ENCODE measurements at places on chromosomes 7 and 10.

DNA sequence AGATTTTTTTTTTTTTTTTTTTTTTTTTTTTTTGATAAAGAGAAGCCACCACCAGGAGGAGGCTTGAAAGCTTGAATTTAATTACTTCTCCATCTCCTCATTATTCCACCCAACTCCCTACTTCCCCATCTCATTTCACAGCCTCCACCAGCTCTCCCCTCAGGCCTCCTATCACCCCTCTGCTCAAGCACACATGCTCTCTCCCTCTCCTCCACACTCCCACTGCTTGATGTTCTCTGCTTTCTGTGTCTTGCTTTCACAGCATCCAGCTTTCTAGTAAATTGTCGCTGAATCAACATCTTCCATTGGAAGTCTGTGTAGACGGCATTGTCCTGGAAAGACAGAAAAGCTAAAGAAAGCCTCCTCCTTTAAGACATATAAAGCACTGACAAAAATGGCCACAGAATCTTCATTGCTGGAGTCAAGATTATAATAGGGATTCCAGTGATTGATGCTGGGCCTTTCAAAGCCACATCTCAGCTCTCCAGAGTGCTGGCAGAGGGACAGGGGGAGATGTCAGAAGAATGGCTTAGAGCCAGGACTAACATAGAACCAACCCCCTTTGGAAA, 58.3 kb downstream of the DOCK4 start:
- no peak for DNase-seq

GRCh38 chr10:78812571-78813318, 256.0 kb upstream of the ZMIZ1 start:
- no peak for DNase-seq

DNA sequence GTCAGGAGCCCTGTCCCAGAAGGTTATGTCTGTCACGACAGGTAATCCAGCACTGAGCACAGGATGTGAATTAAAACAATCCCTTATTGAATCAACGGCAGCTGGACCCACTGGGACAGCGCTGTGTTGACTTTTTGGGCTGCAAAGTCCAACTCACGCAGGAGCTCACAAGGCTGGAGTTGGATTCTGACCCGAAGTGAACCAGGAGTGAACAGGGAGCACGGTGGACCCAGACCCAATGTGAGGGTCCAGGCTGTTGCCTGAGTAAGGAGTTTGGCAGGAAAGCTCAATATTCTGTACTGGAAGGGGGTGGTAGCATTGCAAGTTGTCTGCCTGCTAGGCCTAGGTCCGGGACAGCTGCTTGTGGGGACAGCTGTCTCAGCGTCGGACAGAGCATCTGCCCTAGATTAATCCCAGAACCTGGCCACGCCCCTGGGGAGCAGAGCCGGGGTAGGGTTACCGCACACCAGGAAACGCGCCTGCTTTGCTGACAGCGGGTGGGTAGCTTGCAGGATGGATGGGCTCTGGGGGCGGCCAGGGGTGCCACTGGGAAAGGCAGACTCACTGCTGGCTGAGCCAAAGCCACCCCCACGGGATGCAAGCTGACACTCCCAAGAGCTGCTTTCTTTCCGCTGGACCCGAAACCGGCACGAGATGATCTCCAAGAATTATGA, 24.0 kb downstream of the COL26A1 start:
- no peak for DNase-seq

DNA sequence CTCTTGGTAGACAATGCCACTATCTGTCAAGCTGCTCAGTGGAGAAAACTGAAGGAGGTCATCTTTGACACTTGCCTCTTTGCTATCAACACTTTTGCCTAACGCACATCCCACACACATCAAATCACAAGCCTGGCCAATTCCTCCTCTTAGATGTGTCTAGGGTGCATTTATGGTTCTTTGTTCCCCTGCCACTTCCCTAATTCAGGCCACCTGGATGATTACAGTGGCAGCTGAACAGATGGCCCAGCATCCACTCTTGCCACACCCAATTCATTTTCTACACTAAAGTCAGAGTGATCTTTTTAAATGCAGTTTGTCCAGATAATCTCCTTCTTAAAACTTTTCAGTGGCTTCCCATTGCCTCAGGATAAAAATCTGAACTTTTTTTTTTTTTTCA, 58.6 kb downstream of the LAMB4 start:
- no peak for DNase-seq

GRCh38 chr10:120456626-120457430, at the start of gene PLPP4:
Gene PLPP4, plus strand, starts transcription at chr10:120457227. Its CDS starts 79 bp downstream, at chr10:120457306.
- DNase-seq = no peak

- DNase-seq = no peak
These were observed 35.9 kb downstream of the TCF7L2 start for GRCh38 chr10:112985690-112986543.

DNA sequence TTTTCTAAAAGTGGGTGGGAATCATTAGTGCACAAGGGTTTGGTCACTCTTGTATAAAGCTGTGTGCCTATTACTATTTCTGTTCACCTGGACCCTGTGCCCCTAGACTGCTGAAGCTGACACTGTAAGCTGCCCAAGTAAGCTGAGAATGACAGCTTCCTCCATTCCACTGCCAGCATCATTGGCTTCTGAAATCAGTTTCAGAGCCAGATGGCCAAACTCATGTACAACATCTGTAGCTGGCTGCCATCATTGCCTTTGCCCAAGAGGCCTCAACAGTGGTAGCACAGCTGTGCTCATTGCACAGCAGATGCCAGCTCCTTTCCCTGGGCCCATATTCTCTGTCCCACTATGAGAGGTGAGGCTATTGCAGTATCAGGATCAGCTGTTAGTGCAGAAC, 165.7 kb downstream of the CPEB3 start:
- DNase-seq = no peak

DNA sequence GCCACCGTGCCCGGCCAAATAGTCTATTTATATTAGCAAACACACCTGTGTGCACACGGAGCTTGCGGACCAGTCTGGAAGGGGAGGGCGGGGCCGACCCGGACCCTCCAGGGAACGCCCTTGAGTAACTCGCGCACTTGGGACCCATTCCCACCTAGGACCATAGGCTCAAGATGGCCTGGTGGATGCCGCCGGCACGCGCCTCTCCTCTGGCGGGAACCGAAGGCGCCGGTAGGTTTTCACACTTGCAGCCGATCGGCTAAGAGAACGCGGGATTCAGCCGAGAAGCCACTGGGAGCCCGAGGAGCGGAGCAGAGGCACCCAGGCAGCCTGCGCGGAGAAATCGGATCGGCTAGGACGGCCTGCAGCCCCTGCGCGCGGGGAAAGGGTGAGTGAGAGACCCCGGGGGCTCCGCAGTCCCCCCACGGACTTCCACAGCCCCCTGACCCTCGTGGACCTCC, 18.9 kb downstream of the IFT22 start:
- no peak for DNase-seq

DNA sequence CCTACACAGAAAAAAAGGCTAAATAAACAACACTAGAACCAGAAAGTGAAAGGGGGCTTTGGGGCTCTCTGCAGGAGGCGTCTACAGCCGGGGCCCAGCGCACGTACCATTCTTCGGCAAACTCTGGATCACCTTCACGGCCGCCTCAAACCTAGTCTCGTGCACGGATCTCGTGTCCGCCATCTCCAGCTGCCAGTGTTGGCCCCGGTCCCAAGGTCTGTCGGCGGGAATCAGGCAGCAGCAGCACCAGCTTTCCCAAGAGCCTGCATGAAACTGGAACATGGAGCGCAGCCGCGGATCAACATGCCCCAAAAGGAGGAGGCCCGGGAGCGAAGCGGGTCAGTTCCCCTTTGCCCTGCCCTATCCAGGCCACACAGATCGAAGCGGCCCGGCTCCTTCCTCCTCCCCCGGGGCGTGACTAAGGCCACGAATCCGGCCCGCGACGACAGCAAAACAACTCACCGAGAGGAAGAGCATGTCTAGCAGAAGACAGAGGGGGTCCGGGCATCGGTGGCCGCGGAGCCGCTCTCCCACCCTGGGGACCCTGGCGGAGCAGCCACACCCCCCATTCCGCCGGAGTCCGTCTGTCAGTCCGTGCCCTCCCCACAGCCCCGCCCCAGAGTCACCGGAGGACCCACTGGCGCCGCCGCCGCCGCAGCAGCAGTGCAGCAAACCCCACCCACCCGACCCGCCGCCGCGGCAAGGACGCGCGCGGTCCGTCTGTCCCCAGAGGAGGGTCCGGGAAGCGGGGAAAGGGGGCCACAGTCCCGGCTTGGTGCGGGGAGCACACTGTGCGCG, at the start of gene ACBD5:
Gene ACBD5, minus strand, starts transcription at position 586 of the 798 bp plus-strand sequence. Its CDS starts 109 bp downstream, at position 477.
- peak; percentile 30 for DNase-seq

GRCh38 chr7:31935124-31936054, 134.8 kb downstream of the PDE1C start:
- no peak for DNase-seq

GRCh38 chr10:94000638-94001415, 7.1 kb downstream of the PLCE1 start:
- no peak for DNase-seq

- no peak for DNase-seq
These were observed 20.6 kb downstream of the HTR5A start for GRCh38 chr7:155090684-155091083.

DNA sequence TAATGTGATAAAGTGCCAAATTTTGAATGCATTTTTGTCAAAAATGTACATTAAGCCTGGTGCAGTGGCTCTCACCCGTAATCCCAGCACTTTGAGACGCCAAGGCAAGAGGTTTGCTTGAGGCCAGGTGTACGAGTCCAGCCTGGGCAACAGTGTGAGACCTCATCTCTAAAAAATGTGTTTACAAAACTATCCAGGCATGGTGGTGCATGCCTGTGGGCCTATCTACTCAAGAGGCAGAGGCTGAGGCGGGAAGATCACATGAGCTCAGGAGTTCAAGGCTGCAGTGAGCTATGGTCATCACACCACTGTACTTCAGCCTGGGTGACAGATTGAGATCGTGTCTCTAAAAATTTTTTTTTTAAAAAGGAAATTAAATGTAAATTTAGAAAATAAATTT, 18.5 kb upstream of the MGMT start:
- no peak for DNase-seq

DNA sequence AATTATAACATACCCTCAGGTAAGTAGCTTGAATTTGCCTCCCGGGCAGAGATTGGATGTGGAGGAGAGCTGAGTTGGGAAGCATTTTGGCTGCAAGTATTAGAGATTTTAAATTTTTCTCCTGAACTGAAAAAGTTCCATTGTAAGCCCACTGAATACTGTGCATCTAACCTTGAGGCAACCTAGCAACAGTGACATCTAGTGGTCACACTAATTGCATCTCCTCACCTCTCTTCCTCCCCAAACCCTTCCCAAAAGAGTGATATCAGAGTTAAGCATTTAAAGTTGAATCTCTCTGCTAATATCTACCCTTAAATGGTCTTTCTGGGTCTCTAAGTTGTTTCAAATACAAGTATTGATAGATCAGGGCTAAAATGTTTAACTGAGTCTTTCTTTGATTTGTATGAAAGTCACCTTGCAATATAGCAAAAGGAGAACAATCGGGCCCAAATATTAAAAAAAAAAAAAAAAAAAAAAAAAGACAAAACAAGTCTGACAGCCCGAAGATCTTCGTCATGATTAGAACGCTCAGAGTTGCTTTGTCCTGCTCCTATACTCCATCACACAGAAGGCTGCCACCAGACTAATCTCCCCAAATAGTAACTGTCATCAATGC, 40.4 kb upstream of the DLX5 start:
- DNase-seq = peak; percentile 38

DNA sequence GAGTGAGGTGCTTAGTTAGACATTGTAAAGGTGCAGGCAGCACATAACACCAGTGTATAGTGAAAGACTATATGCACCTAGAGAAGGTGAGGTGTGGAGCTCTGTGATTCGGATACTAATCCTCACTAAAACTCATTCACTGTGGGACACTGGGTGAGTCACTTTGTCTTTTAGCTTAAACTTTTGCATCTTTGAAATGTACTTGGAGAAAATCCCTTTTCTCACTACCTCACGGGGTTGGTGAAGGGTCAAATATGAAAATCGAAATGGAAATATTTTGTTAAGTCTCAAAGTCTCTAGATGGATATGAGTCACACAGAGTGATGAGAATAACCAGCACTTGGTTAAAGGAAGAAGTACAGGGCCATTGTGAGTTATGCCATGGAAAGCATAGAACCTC, 38.0 kb downstream of the MDFIC start:
- no peak for DNase-seq

Data from iPS DF 19.7 (cell line).